ENCODE measurements at places on chromosomes 4 and X.
A peak's percentile ranks its signal among the peaks of the same experiment; 100 is the strongest.

DNA sequence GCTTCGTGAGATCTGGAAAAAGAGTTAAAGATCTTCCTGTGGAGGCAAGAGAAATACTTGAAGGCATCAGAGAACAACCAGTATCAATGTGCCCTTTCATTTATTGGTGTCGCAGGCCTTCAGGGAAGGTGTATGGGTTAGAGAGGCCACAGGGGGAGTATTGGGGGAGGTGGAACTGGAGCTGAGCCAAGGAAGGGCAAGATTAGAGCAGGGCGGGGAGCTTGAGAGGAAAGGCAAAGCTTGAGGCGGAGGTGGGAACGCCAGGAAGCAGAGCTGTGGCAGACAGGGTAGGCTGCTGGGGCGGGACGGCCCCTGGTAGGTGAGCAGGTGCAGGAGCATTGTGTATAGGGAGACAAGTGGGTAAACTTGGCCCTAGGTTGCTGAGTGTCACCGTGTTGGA, 329.9 kb downstream of the ARHGAP10 start:
- no peak for DNase-seq

DNA sequence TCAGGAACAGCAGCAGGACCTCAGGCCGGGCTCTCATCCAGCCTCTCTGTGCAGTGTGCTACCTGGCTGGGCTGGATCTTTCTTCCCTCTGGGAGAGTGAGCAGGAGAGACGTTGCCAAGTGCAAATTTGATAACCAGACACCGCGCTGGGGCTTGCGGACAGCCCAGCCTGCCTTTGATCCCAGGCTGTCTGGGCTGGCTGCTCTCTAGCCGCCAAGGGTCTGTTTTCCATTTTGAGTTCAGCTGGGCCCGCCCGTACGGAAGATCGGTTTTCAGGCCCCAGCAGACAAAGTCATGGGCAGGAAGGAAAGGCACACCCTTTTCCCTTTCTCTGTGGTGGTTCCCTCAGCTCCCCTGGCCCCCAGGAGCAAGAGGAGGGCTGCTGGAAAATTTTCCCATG, 90.2 kb downstream of the CPZ start:
- no peak for DNase-seq

- DNase-seq, result no peak
Observed at GRCh38 chr4:107467461-107467860, 252.6 kb downstream of the PAPSS1 start.

- DNase-seq, result peak; percentile 32
Observed at GRCh38 chr4:8117278-8117682, 41.3 kb downstream of the ABLIM2 start.

DNA sequence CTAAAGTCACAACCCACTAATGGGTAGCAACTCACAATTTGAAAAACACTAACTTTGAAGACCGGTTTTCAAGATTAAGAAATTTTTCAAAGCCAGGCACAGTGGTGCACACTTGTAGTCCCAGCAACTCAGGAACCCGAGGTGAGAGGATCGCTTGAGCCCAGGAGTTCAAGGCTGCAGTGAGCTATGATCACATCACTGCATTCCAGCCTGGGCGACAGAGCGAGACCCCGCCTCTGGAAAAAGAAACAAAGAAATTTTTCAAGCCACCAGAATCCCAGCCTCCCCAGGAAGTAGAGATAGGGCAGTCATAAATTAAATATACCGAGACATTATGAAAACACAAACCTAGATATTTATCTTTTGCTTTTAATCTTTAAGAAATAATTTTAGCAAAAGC, 13.0 kb downstream of the SMARCA1 start:
- DNase-seq, result no peak

- no peak for DNase-seq
Observed at GRCh38 chr4:144687466-144687865, 41.5 kb downstream of the HHIP start.
